Liver (tissue), 10 donors: ENCODE measurements at places on chromosomes 7 and 10. TPM values are rescaled to one million over a fixed set of nuclear protein-coding genes. Genes with fewer than 3 reads are reported as not detected.

DNA sequence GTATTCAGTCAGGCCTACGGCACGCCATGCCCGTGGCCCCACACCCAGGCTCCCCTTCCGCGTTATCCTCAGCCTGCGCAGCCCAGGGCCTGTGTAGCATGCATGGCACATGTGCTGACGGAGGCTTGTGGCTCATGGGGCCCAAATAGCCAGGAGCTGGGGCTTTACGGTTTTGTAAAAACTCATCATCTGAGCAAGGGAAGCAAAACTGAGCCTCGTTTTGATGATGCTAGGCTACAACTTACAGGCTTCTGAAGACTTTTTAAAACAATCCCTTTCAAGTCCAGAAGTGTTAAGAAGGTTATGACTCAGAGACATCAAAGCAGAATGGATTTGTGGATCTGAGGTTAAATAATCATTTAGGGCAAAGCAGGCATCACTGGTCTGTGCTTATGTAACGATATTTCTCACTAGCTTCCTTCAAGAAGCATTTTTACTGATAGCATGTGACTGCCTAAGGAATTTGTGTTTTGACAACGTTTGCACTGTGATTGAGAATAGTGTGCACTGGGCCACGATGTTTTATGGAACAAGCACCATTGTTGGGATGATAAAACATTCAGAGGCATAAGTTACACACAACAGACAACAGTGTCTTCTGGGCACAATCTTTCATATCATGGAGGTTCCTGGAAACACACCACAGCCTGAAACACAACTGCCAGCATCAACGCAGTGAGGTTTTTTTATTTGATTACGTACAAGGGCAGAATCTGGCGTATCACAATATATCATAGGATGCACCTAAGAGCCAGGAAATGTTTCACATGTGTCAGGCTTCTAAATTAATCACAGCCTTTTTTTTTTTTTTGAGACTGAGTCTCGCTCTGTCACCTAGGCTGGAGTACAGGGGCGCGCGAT lies 274.3 kb downstream of the CCDC3 start:
- no peak overlapping the region for H3K27ac ChIP-seq
- no peaks in the 10 kb centered on the region for H3K4me1 ChIP-seq
- H3K4me3 ChIP-seq: no peak overlapping the region
- no peak for DNase-seq
- peaks cover 3% of the 10 kb centered on the region for H3K36me3 ChIP-seq
- no peaks in the 10 kb centered on the region for H3K27me3 ChIP-seq

DNA sequence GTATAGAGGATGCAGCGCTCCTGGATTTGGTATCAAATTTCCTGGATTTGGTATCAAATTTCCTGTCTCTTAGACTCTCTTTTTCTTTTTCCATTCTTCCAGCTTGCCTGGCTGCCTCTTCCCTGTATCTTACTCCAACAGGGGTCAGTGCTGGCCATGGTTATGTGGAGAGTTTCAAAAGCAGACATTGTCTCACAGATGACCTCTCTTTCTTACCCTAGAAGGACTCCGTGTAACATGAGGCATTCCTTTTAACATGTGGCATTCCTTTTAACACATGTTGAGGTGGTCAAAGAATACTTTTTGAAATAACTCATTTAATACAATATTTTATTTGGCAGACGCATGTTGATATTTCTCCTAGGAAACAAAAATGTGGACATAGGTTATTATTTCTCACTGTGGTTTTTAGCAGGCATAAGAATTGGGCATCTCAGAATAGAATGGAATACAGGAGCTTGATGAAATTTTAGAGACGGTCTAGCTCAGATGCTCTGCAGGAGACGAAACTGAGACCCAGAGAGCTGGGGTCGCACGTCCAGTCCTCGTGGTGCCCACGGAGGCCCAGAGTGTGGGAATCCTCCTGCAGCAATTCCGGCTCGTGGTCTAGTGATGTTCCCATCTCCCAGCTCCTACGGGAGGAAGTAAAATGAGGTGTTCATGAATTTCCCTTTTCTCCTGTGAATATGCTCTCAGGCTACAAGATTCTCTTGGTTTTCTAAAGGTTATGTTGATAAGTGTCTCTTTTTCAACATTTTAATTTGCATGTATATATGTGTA lies 59.6 kb upstream of the PITRM1 start:
- H3K4me3 ChIP-seq: no peak overlapping the region
- H3K27ac ChIP-seq: no peak overlapping the region
- H3K36me3 ChIP-seq: no peaks in the 10 kb centered on the region
- no peaks in the 10 kb centered on the region for H3K27me3 ChIP-seq
- no peaks in the 10 kb centered on the region for H3K4me1 ChIP-seq
- DNase-seq: no peak

DNA sequence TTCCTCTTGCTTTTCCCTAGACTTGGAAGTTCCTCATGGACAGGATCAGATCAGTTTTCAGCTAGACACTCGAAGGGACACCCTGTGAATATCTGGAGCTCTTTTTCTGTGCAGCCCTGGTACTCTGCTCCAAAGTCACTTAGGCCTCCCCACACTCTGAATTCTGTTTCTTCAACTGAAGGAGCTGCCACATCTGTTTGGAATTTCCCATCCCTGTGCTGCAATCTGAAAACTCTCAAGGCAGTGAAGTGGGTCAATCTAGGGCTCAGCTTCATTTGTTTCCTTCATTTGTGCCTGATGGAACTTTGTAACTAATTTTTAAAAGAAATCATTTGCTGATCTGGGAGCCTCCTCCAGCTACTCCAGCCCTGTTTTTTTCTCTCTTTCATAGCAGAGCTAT lies 9.6 kb downstream of the EPC1 start:
- H3K4me3 ChIP-seq: no peak overlapping the region
- H3K27ac ChIP-seq: no peak overlapping the region
- DNase-seq: no peak
- no peaks in the 10 kb centered on the region for H3K27me3 ChIP-seq
- no peaks in the 10 kb centered on the region for H3K36me3 ChIP-seq

- no peaks in the 10 kb centered on the region for H3K36me3 ChIP-seq
- H3K4me1 ChIP-seq: no peaks in the 10 kb centered on the region
Measured at GRCh38 chr10:6154566-6154965, 48.2 kb upstream of the PFKFB3 start.

DNA sequence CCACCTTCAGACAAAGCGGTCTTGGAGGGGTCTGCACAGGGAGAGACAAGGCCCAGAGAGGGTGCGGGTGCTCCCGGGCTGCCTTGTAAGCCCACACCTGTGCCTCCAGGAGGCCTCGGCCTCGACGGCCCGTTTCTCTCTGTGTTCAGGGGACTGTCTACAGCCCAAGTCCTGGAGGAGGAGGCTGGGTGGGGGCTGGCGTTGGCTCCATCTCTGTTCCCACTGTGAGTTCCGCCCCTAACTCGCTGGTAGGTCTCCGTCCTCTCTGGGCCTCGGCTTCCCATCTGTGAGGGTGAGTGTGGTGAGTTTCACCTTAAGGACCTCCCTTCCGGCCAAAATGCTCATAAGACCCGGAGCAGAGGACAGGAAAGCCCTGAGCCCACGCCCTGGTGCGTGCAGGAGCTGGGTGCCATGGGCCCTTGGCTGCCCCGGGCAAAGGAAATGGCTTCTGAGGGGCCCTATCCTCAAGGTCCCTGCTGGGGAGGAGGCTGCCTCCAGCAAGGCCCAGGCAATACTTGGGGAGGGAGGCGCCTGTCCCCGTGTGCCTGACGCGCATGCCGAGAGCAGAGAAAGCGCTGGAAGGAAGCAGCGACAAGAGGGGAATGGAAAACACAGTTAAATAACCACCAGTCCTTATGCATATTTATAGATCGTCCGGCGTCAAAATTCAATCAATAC lies 276.8 kb downstream of the ELFN1 start:
- H3K4me3 ChIP-seq: no peak overlapping the region
- no peaks in the 10 kb centered on the region for H3K27me3 ChIP-seq
- H3K4me1 ChIP-seq: no peaks in the 10 kb centered on the region
- H3K27ac ChIP-seq: no peak overlapping the region
- no peak for DNase-seq
- H3K36me3 ChIP-seq: no peaks in the 10 kb centered on the region

- peaks cover 18% of the 10 kb centered on the region for H3K27me3 ChIP-seq
- no peak overlapping the region for H3K27ac ChIP-seq
- H3K36me3 ChIP-seq: no peaks in the 10 kb centered on the region
- H3K4me3 ChIP-seq: peak overlapping the region; percentile 73
- H3K4me1 ChIP-seq: peaks cover 12% of the 10 kb centered on the region
- no peak for DNase-seq
Measured at GRCh38 chr7:130732980-130733930, 752 bp downstream of the KLF14 start.

DNA sequence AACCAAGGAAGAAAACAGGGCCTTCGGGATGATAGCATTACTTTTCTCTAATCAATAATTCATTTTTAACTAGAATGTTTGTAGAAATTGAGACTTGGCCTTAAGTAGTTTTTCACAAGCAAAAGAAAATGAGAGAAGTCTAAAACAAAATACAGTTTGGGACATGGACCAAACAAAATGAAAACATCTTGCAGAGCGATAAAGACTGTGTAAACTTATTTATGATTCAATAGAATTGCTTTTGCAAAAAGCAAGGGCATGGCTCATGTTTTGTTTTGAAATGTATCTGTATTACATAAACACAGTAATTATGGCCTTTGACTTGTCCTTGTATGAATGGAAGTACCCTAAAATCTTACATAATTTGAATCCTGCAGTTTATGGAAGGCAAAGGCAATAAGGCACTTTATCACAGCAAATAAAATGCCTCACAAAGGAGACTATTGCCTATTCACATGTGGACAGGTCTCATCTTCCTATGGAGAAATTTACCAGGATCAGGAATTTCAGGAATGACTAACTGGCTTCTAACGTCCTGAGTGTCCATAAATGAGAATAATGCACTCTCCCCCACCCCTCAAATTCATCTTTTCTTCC lies 295.2 kb downstream of the PTEN start:
- no peak overlapping the region for H3K4me3 ChIP-seq
- H3K4me1 ChIP-seq: no peaks in the 10 kb centered on the region
- H3K27ac ChIP-seq: no peak overlapping the region

DNA sequence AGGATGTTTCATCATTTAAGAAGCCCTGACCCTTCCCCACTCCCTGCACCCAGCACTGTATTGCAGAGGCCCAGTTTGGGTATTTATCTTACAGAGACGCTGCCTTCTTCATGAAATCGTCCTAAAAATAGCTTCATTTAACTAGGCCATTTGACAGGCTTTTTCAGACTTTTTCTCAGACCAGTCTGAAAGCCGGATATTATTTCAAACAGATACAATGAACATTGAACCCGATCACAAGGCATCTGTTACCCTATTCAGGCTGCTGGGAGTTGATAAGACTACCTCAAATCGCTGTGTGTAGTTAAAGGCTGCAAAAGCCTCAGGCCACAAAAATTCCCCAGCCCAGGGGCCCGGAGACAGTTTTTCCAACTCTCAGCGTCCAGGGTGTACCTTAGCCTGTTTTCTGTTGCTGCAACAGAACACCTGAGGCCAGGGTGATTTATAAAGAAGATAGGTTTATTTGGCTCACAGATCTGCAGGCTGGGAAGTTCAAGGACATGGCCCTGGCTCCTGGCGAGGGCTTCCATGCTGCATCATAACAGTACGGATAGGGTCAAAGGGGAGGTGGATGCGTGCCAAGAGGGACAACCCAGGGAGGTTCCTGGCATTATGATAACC lies 130.7 kb upstream of the SH2B2 start:
- H3K36me3 ChIP-seq: peaks cover 3% of the 10 kb centered on the region
- H3K27me3 ChIP-seq: no peaks in the 10 kb centered on the region
- no peak overlapping the region for H3K27ac ChIP-seq

DNA sequence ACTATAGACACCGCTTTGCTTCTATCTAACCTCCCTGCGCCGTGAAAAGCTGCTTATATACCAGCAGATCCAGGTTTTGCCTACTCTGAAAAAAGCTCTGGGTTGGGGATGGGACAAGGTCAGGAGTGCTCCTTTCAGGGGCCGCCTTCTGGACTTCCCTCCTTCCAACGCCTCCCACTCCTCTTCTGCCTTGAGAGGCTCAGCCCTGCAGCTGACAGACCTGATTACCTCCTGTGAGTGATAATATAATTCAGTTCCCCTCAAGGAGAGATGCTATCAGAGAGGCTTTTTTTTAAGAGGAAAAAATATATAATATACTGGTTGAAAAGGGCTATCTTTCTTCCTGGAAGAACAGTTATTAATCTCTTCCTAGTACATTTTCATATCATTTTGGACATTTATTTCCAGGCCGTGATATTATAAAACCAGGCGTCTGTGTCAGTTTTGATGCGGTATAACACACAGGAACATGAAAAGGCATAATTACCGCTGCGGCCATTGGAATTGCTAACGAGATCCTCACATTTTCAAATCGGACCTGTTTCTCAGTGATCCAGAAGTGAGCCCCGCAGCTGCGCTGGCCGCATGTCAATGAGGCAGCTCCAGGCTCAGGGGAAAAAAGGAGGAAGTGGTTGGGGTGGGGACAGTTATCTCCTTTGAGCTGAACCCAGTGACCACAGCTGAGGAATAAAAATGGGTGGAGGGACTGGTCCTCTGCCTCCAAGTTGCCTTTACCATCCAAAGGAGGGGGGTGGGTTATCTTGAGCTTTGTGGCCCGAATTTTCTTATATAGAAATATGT lies 457.1 kb downstream of the TYW1 start:
- no peak for DNase-seq
- no peaks in the 10 kb centered on the region for H3K4me1 ChIP-seq
- H3K36me3 ChIP-seq: no peaks in the 10 kb centered on the region
- no peaks in the 10 kb centered on the region for H3K27me3 ChIP-seq

DNA sequence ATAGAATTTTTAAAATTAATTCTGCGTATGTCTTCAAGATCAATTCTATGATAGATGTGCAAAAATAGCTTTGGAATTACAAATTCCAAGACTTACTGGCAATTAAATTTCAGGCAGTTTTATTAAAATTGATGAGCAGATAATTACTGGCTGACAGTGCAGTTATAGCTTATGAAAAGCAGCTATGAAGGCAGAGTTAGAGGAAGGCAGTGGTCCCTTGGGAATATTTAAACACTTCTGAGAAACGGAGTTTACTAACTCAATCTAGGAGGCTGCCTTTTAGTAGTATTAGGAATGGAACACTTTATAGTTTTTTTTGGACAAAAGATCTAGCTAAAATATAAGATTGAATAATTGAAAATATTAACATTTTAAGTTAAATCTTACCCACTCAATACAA lies 70.8 kb downstream of the CFTR start:
- H3K27me3 ChIP-seq: no peaks in the 10 kb centered on the region
- H3K4me3 ChIP-seq: no peak overlapping the region
- H3K27ac ChIP-seq: no peak overlapping the region
- H3K36me3 ChIP-seq: no peaks in the 10 kb centered on the region
- DNase-seq: no peak

- no peaks in the 10 kb centered on the region for H3K27me3 ChIP-seq
- no peaks in the 10 kb centered on the region for H3K4me1 ChIP-seq
- H3K4me3 ChIP-seq: no peak overlapping the region
- no peaks in the 10 kb centered on the region for H3K36me3 ChIP-seq
- H3K27ac ChIP-seq: no peak overlapping the region
Measured at GRCh38 chr10:109956454-109957091, 33.3 kb upstream of the XPNPEP1 start.

The CREB5 gene
- 0.92 TPM for total RNA-seq

The PRSS37 gene
- not detected for total RNA-seq

The NPFFR1 gene
- under 0.01 TPM for total RNA-seq

The ANKRD61 gene
- total RNA-seq: not detected

The TMEM213 gene
- total RNA-seq: not detected
